ENCODE measurements at places on chromosomes 4 and X.

DNA sequence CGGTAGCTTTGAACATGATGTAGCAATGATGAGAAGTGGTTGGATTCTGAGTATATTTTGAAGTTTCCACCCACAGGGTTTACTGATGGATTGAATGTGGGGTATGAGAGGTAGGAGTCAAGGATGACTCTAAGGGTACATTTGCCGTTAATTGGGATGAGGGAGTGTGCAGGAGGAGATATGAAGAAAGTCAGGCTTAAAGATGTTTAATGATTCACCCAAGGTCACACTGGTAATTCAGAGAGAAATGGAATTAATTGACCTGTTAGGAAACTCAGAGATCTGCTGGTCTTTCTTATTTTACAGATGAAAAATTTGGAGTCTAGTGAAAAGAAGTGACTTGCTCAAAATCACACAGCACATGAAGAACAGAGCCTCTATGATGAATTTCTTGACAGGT, 390.7 kb downstream of the GBA3 start:
- DNase-seq = no peak

- DNase-seq = no peak
Measured at GRCh38 chr4:82715731-82716617, 82.6 kb downstream of the SCD5 start.

- DNase-seq = no peak
Measured at GRCh38 chr4:12770351-12770750, 713.8 kb downstream of the RAB28 start.

DNA sequence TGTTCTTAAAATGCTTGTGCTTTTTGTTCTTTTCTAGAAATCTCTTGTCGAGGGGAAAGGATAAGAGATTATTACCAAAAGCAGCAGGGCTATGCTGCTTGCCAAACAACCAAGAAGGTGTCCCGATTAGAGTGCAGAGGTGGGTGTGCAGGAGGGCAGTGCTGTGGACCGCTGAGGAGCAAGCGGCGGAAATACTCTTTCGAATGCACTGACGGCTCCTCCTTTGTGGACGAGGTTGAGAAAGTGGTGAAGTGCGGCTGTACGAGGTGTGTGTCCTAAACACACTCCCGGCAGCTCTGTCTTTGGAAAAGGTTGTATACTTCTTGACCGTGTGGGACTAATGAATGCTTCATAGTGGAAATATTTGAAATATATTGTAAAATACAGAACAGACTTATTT, 81.5 kb upstream of the PACRGL start:
- no peak for DNase-seq

DNA sequence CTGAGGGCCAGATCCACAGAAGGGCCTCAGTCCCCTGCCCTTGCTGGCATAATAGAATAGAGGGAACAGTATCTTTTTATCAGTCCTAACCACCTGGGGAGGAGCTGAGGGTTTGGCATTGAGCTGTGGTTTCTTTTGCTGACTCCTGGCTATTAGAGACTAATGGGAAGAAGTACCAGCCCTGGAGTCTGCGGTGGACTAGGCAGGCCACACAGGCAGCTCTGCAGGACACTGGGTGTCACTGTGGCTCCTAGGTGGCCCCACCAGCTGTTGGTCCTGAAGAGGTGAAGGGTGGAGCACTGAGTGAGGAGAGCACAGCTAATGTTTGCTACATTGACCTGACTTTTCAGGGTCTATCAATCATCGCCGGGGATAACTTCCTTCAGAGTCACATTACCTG, 52.8 kb upstream of the GPC4 start:
- DNase-seq = no peak

DNA sequence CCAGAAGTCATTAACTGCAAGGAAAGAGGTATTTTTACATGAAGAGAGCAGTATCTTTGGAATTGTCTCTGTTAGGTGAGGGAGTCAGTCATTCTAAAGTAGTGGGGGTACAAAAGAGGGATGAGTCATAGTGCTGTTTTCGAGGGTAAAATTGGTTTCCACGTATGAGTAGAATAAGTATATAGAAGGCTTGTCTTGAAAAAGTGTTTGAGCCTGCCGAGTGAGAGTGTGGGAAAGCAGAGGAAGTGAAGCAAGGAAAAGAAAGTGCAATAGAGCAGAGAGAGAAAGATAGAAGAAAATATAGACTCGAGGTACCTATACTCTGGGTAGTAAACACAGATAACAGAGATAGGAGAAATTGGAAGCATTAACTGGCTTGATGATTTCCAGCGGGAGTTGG, 696.4 kb downstream of the DMD start:
- no peak for DNase-seq

- DNase-seq = no peak
Measured at GRCh38 chrX:118595501-118596042, 100.0 kb downstream of the DOCK11 start.

GRCh38 chr4:175562542-175562941, 249.5 kb downstream of the GPM6A start:
- DNase-seq = no peak

GRCh38 chr4:76153356-76153755, 5.2 kb upstream of the NUP54 start:
- no peak for DNase-seq

DNA sequence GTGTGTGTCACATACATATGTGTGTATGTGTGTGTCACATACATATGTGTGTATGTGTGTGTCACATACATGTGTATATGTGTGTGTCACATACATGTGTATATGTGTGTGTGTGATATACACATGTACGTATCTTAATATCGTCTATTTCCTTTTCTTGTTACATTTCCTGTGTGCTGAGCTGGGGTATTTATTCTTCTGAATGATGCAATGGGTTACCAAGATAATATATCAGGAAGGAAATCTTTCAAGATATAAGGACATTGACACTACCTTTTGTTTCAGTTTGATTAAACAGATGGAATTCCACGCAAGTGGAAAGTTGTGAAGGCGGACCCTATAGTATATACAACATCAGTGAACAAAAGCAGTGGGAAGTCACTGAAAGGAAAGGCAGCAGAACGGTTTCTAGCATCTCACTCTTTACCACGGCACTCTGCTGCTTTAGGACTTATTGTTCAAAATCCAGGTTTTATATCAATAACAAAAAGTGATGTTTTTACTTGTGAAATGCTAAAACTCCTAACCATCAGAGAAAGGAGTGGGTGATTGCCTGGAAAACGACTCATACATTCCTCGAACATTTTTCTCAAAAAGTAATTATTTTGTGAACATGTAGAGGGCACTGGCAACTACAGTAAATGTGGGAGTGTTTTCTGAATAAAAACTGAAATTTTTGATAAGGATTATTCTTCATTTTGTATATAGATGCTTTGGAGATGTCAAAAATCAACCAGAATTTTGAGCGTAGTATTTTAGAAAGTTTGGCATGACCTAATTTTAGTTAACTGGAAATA, 43.1 kb upstream of the IL21 start:
- no peak for DNase-seq

- DNase-seq = no peak
Measured at GRCh38 chr4:112860830-112861690, 188.4 kb upstream of the ANK2 start.

- DNase-seq = no peak
Measured at GRCh38 chr4:176999935-177000543, 207.3 kb upstream of the VEGFC start.

- no peak for DNase-seq
Measured at GRCh38 chr4:81505004-81505598, 33.4 kb upstream of the RASGEF1B start.

- no peak for DNase-seq
Measured at GRCh38 chr4:129822701-129823100, 726.7 kb downstream of the C4orf33 start.

GRCh38 chr4:26105815-26106699, 192.0 kb downstream of the SMIM20 start:
- peak; percentile 54 for DNase-seq

DNA sequence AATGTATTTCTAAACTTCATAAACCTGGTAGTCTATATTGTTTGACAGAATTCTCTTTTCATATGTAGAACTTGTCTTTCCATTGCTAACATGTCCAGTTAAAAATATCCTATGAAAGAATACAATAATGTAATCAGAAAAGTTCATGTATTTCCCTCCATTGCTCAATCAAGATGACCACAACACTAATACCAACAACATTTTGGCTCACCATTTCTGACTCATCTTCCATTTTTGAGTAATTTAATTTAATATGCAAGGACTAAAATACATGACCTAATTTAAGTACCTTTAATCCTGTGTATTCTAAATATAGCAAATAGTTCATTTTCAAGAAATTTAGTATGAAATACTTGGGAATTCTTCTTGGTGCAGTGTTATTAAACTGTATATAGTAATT, 239.5 kb upstream of the GPC4 start:
- DNase-seq = no peak

DNA sequence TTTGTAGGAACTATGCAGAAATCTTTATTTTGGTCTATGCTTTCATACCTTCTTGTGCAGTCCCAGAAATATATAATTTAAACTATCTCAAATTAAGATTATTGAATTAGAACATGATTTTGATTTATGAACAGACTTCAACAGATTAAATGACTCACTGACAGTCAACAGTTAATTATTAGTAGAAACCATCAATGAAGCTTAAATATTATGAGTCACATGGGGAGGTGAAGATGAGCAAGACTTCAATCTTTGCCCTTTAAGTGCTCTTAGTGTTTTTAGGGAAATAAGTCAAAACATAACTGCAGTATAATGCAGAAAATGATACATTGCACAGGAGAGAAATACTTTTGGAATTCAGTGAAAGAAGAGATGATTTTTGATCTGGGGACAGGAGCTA, 81.5 kb upstream of the BMP3 start:
- DNase-seq = no peak

- DNase-seq = peak; percentile 3
Measured at GRCh38 chrX:70664726-70665125, 220.1 kb downstream of the DLG3 start.

DNA sequence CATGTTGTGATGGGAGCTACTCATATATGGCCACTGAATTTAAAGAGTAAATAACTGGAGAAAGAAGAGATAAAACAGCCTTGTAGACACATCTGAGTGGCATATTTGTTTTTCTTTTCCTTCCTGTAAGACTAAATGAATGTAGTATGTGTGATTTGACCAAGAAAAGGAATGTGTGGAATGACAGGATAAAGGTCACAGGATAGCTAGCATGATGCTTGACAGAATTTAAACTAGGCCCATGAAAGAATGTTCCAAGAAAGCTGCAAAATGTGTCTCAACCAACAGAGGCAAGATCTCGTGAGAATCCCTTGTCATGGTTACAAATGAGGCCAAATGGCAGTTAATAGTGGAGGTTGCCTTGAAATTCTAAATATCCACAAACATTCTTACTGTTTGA, 137.0 kb downstream of the KCNIP4 start:
- no peak for DNase-seq

GRCh38 chrX:9912351-9913145, 54.6 kb upstream of the CLDN34 start:
- DNase-seq = no peak

- DNase-seq = no peak
Measured at GRCh38 chrX:140724309-140724708, 14.8 kb downstream of the LINC00632 start.

GRCh38 chr4:85747882-85748491, 273.0 kb downstream of the ARHGAP24 start:
- DNase-seq = peak; percentile 89

- no peak for DNase-seq
Measured at GRCh38 chr4:113294908-113295307, 245.5 kb downstream of the ANK2 start.

DNA sequence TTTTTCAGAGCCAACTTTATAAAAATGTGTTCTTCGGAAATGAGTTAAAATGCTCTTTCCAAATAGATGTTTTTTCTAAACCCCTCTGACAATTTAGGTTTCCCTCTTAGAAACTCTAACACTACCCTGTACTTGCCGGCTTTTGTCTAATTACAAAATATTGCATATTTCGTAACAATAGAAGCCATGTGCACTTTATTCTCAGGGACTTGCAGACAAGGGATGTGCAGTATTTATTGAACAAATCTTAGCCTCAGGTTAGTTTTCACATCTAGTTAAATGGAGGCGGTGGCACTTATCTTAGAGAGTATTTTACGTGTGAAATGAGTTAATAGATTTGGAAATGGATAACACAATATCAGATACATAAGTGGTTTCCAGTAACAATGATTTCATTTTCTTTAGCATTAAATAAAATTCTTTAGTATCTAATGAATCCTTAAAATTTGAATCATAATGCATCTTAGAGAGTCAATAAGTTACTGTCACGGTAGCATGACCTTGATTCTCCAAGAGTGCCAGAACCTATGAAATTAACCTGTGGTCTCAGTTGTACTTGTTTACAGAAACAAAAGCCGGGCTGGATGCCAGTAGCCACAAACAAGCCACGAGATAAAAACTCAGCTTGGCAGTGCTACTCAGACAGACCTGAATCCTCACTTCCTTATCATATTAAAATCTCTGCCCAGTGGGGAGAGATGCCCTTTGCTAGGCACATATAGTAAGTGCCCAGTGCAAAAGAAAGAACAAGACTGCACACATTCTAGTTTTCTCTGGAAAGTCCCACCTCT, 772 bp upstream of the PABPC4L start:
- no peak for DNase-seq

- DNase-seq = no peak
Measured at GRCh38 chr4:38266616-38267015, 306.4 kb downstream of the PTTG2 start.

- DNase-seq = no peak
Measured at GRCh38 chr4:40628888-40629287, 776 bp downstream of the RBM47 start.

GRCh38 chr4:151359576-151359975, 34.2 kb upstream of the SH3D19 start:
- no peak for DNase-seq

DNA sequence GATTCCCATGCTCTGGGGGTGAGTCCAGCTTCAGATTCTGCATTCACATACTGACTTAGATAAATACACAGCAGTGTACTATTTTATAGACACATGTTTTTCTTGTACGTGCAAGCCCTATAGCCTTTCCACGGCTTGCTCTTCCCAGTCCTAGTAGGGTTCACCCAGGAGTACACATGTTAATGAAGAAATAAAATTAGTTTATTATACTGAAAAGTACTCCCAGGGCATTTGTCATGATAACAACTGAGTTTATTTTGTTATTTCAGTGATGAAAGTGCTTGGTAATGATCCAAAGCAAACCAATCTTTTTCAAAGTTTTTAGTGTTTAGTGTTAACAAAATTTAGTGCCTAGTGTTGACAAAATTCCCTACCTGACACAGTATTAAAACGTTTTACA, 21.3 kb downstream of the MAPK10 start:
- no peak for DNase-seq

DNA sequence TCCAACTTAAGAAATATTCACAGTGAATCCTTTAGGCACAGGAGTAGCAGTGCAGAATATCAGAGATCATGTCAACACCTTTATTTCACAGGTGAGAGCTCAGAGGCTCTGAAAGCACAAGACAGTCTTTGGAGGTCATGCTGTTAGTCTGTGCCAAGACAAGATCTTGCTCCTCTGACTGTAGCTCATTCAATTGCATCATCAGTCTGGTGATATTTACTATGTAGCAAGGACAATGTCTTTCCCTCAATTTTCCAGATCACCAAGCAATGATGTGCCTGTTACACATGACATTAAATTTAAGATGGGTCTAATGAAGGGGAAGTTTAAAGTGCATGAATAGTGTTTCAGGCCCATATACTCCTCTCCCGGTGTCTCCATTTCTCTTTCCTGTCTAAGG, 277.5 kb downstream of the IL15 start:
- no peak for DNase-seq

- no peak for DNase-seq
Measured at GRCh38 chr4:13203101-13203500, 281.0 kb downstream of the RAB28 start.

All from fibroblast of the conjunctiva (primary cell).